ENCODE measurements at places on chromosomes 1 and 21.

GRCh38 chr21:27021046-27021445 lies 54.2 kb upstream of the ADAMTS5 start:
- DNase-seq, result no peak

GRCh38 chr1:4602462-4603294 lies 51.7 kb upstream of the AJAP1 start:
- no peak for DNase-seq

DNA sequence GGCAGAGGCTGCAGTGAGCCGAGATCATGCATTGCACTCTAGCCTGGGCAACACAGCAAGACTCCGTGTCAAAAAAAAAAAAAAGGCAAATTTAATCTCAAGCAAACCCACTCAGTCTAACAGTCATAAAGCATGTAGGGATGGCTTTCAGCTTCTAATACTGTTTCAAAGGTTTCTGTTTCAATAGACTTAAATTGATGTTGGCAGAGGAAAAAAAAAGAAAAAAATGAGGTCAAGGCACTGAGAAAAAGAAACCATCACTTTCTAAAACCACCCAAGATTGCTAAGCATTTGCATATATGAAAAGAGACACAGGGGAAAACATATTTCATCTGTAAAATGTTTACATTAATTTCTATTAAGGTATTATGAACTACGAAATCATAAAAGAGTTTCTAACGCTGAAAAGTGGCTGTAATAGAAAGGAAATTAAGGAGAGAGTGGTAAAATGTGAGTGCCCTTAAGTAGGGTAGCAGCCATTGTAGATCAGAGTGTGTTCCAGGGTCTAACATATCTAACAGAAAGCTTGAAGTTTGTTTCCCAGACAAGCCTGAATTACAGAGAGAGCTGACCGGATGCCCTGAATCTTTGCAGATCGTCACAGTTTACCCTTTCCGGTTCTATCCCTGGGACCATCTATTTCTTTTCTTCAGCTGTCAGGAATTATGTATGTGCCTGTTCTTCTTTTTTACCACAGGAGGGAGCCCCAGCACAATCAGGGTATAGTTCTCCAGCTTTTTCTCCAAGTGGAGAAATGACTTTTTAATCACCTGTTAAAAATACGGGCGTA lies 70.0 kb downstream of the PLD5 start:
- DNase-seq, result peak; percentile 79

- no peak for DNase-seq
These were observed 49.8 kb downstream of the BCAR3 start for GRCh38 chr1:93631626-93632365.

DNA sequence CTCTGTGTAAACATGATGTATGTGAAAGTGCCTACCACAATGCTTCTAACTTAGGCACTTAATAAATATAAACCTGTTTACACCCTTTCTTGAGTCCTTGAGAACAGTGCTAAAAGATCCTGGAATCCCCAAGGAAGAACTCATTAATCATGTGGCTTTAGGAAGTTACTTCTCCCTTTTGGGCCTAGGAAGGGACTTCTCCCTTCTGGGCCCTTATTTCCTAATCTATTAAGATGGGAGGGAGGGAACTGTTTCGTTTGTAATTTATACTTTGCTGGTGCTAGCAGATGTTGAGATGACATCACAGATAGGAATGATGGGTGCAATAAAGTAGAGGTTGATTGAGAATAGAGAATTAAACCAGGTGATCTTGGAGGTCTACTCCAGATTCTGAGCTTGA lies 1.2 kb downstream of the BTF3L4 start:
- DNase-seq, result no peak

DNA sequence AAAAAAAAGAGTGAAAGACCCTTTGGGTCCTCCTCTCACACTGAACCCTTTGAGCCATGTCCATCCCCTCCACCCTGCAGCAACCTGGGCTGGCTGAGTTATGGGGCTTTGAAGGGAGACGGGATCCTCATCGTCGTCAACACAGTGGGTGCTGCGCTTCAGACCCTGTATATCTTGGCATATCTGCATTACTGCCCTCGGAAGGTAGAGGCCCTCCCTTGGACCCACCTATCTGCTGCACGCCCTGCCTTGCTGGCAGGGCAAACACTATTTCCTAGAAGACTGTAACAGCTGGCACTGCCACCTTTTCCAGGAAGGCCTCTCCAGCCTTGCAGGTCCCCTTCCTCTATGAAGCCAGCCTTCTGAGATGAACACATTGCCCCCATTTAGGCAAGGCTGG lies 1.1 kb downstream of the SLC50A1 start:
- DNase-seq, result no peak

- no peak for DNase-seq
These were observed 88.4 kb upstream of the PDE4B start for GRCh38 chr1:65704318-65704717.

GRCh38 chr1:29272147-29272907 lies 36.0 kb downstream of the PTPRU start:
- no peak for DNase-seq

DNA sequence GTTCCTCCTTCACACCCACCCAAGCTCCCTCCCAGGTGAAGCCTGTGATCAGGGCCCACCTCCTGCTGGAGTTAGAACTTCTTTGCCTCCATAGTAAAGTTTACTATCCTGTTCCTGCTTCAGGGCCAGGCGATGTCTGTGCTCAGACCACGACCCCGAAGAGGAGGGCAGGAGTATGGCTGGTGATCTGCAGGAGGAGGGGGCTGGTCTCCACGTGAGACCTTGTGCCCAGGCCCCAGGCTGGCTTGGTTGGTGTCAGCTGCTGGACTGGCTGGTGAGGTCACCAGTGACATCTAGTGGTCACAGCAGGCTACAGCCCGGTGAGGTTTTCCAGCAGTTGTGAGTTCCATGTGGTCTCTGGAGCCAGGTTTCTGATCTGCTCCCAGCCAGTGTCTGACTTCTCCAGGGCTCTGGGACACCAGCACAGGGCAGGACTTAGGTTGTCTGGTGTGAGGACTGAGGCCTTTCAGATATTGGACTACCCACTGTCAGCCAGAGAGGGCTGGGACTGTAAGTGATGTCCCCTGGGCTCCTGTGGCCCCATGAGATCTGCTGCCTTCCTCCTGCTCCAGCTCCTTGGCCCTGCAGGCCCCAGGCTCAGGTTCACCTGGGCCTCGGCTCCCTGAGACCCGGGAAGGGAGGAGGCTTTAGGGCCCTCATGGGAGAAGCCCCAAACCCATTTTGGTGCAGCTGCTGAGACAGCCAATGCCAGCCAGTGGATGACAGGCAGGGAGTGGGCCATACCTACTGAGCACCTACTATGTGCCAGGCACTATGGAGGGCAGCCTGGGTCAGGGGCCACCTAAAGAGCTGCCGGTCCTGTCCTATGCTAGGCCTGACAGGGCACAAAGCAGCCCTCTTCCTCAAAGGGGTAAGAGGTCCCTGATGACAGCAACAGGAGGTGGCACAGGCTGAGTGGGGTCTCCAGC lies 6.0 kb upstream of the UBL4B start:
- DNase-seq, result peak; percentile 62

DNA sequence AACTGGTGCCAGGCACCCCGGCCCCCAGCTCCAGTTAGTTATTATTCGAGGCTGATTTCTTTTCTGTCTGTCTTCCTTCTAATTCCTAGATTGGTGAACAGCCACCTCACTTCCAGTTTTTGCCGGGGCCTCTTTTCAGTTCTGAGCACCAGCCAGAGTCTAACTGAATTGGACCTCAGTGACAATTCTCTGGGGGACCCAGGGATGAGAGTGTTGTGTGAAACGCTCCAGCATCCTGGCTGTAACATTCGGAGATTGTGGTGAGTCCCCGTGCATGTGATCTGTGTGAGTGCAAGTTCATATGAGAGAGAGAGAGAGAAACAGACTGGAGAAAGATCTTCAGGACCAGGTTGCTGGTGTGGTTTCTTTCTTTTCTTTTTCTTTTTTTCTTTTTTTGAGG lies 13.5 kb downstream of the NLRP3 start:
- no peak for DNase-seq

GRCh38 chr1:22311461-22311860 lies 140.2 kb upstream of the ZBTB40 start:
- no peak for DNase-seq

DNA sequence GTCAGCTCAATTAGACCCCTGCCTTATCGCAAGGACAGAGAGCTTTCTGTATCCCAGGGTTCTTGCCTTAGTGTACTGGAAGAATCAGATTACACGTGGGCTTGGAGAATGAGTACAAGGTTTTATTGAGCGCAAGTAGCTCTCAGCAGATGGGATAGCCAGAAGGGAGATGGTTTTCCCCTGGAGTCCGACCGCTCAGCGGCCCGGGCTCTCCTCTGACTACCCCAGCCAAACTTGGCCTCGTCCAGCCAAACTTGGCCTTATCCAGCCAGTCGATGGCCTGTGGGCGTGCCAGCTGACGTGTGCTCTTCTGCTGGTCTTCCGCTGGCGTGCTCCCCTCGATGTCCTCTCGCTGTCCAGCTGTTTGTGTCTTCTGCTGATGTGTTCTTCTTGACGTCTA lies 136.9 kb downstream of the SYT14 start:
- DNase-seq, result no peak

GRCh38 chr1:71427066-71427465 lies 346.2 kb upstream of the ZRANB2 start:
- DNase-seq, result peak; percentile 41

- no peak for DNase-seq
These were observed 102.2 kb upstream of the HAO2 start for GRCh38 chr1:119266386-119266785.

GRCh38 chr21:38925923-38926322 lies 120.2 kb downstream of the ETS2 start:
- no peak for DNase-seq

- DNase-seq, result no peak
These were observed 10.0 kb downstream of the YBEY start for GRCh38 chr21:46295996-46296752.

DNA sequence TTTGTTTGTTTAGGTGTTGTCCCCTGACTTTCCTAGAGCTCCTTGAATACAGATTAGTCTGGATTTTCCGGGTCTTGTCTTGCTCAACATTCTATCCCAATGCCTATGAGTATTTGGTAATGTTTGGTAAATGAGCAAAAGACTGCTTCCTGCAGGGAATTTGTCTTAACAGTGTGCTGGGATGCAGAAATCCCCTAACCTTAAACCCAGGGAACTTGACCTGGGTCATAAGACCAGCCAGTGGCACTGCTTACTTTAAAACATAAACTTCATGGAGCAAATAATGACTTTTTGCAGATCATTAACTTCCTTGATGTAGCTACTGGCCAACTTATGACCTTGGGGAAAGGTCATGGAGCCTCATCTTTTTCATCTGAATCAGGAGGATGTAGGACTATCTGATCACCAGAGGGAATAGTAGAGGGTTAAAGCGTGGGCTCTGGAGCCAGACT lies 27.2 kb downstream of the TCEANC2 start:
- no peak for DNase-seq

DNA sequence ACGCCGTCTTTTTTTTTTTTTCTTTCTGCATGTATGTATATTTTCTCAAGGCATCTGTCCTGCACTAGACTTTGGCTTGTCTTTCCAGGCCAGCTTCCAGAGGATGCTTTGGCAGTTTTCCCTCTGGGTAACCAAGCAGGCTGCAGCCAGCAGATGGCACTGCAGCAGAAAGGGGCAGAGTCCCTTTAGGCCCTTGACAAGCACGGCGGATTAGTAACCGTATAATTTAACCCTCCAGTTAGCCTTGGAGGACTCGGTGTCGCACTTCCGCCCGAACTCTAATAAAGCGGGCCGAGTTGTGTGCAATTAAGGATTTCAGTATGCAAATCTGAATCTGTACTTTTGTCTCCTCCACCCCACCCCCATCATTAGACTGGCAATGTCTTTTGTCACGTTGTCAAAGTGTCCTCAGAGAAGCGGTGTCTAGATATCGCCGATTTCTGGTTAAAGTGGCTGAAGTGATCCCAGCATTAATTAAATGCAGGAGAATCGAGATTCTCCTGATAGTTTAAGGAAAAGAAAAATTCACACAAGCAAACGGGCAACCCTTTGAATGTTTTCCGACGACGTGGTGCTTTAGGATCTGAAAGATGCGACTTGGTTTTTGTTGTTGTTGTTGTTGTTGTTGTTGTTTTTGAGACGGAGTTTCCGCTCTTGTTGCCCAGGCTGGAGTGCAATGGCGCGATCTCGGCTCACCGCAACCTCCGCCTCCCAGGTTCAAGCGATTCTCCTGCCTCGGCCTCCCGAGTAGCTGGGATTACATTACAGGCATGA lies 1.1 kb upstream of the TMEM167B start:
- peak; percentile 83 for DNase-seq

GRCh38 chr1:208985231-208985630 lies 598.3 kb upstream of the CAMK1G start:
- no peak for DNase-seq

DNA sequence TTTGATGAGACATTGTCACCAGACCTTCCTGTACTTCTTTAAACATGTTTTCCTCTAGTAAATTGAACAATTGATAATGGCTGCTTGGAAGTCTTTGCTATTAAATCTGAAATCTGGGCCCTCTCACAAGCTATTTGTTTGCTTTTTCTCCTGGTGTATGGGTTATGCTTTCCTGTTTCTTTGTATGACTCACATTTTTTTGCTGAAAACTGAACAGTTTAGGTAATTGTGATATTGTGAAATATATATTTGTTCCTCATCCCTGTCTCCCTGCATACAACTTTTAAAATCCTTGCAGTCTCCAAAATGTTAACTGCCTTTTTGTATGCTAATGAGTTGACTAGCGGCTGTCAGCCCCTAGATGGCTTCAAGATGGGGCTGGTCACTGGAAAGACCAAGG lies 61.6 kb downstream of the MAP3K21 start:
- no peak for DNase-seq

DNA sequence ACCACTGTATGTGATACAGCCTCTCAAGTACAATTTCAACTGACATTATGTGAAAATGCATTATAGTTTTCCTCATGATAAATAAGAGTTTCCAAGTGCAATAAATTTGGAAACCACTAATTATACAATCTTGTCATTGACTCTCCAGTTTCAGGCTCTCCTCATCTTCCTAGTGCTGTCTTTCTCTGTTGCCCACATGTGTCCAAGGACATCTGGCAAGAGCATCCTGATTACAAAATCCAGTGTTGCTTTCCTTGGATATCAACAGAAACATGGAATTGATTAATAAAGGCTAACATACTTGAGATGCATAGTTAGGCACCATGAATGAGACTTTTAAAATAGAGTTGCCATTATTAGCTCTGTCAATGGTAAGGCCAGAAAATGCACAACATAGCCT lies 15.6 kb upstream of the MAP10 start:
- no peak for DNase-seq

DNA sequence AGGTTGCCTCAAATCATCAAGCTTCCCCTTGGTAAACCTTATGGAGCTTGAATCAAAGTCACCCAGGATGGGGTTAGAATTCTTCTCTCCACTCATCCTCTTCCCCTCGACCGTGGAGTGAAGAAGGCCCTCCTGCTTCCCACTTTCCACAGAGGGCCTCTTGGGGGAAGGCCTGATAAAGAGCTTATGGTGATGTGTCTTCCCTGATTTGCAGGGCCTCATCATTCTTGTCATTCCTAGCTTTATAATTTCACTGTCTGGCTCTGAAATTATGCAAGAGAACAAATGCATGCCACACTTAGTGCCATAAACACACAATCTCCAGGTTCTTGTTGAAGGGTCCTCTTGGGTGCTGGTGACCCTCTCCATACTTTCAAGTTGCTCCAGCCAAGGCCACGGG lies 101.2 kb downstream of the HMGB4 start:
- DNase-seq, result no peak

Data from NCI-H2081 (cell line).